RPMI8226 (cell line): ENCODE measurements at places on chromosomes 5 and 9.
A peak's percentile ranks its signal among the peaks of the same experiment; 100 is the strongest.

DNA sequence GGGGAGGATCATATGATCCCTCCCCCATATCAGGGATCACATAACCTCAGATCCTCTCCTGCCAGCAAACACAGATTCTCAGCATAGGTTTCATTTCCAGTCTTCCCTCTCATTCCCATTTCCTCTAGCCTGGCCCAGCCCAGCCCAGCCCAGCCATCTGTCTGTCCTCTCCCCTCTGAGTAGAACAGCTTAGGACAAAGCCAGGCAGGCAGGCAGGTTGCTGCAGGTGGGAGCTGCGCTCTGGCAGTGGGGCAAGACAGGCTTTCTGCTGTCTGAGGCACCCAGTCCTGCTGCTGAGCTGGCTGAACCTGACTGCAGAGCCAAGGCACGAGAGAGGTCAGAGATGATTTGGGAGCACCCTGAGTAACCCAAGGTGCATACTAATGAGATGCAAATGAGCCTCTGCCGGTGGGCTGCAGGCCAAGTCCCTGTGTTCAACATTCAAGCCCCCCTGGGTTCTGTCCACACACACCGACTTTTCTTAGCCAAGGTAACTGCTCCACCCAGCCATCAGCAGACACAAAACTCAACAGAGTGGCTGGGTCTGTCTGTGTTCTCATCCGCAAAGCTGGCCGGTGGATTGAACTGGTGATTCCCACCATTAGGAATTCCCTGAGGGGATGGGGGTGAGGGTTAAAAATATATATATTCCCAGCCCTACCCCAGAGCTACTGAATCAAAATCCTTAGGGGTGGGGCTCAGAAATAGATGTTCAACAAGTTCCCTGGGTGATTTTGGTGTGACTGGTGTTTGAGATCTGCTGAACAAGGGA lies 9.1 kb downstream of the FAT2 start:
- DNase-seq = no peak

DNA sequence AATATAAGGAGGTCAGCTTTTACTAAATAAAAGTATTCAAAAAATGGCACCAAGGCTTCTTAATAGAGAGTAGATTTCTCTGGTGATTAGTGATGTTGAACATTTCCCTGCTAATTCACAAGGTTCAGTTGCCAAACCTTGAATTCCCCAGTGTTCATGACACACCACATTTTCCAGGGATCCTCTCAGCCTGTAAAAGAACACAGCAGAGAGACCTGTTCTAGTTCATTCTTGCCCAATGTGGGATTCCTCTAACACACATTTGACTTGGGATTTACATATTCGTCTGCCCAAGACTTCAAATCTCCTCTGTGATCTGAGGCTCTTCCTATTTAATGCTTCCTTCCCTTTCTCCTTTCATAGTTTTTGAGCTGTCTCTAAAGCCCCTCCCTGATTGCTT lies 273.2 kb upstream of the CDH9 start:
- DNase-seq = no peak

DNA sequence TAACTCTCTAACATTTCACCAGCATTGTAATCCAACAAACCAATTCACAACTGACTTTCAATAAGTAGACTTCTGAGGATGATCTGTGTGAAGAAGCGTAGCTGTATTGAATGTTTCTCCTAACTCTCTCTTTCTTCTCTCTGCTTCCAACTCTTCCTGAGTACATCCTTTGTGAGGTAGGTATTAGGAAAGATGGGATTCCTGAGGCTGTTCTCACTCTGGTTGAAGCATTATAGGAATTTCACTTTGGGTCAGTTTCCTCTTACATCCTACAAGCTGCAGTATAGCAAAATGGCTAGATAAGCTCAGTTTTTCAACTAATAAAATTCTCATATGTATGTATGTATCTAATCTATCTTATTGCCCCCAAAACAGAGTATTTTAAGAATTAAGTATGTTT lies 702.8 kb downstream of the CETN3 start:
- DNase-seq = no peak

DNA sequence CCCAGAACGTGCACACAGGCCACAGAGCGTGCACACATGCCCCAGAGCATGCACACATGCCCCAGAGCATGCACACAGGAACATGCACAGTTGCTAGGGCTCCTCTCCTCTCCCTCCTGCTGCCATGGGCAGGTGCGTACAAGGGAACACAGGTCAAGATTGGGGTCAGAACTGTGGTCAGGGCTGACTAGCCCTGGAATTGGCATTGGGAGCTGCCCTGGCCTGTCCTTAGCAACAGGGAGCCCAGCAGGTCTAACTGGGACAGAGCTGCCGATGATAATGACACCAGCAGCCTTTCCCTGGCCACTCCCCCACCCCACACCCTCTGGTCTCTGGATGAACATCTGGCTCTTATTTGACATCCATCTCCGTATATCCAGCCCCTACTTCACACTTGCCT lies 8.0 kb downstream of the PCDH1 start:
- DNase-seq = no peak

DNA sequence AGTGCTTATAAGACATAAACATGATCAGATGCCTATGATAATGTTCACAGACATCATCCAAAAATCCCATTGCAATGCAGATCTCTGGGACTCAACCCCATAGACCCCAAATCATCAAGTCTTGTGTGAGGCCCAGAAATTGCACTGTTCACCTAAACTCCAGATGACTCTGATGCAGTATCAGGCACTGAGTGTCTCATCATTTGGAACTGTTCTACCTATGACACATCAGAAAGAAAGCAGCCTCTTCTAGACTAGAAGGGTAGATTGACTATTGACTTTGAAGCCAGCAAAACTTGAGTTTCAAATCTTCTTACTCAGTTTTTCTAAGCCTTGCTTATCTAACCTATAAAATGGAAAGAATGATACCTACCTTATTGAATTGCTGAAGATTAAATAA lies 58.7 kb upstream of the PAPPA start:
- DNase-seq = no peak

GRCh38 chr5:107352576-107352975 lies 318.2 kb downstream of the EFNA5 start:
- no peak for DNase-seq

- peak; percentile 31 for DNase-seq
Measured at GRCh38 chr9:5630081-5630507, 1.2 kb downstream of the RIC1 start.

GRCh38 chr9:90838098-90838497 lies 36.5 kb downstream of the SYK start:
- peak; percentile 48 for DNase-seq

DNA sequence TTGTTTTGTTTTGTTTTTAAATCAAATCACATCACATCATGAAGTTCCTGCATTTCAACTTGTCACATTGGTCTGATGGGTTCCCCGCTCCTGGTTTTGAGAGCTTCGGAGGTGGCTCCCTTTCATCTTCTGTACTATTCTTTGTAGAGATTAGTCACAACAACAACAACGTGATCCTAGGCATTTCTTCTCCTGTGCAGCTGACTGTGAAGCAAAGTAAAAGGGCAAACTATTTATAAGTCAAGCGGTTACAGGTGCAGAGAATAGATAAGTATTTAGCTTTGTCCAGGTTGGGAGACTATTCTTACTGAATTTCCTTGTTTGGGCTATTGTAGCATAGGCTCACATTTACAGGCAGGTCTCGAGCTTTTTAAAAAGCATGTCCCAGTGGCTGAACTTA lies 197.7 kb upstream of the CDKN2B start:
- no peak for DNase-seq

- no peak for DNase-seq
Measured at GRCh38 chr5:142826093-142826492, 55.9 kb downstream of the ARHGAP26 start.

DNA sequence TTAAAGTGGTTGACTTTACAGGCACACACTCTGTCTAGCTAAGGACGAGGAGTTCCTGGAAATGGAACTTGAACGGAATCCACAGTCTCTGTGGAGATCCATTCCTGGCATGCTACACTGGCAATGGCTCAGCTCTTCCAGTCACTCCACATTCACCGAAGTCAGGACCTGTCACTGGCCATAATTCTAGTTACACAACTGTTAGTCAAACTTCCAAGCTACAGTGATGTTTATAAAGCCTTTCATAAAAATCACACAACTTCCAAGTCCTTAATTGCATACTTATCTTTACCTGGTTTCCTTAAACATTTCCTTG lies 15.7 kb downstream of the CDC14B start:
- DNase-seq = no peak

- peak; percentile 38 for DNase-seq
Measured at GRCh38 chr5:110956280-110956912, 115.1 kb upstream of the TSLP start.

DNA sequence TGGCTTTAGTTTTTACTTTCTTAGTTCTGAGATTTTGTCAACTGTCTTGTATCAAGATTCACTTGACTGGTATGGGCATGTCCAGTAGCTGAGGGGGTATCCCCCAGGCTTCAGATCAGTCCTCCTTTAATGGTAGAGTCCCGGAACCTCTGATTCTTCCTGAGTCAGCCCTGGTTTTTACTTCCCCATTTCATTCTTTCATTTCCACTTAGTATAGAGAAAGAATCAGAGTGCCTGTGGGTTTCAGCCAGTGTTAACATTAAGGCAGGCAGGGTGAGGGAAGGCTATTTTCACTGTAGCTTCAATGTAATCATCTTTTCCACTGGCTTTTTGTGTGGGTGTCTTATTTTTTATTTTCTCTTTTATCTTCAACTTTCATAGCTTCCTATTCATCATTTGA lies 8.3 kb upstream of the COMMD10 start:
- DNase-seq = peak; percentile 76
